ENCODE measurements at places on chromosomes 11 and 22.

- DNase-seq: no peak
These were observed 930 bp downstream of the SCYL1 start for GRCh38 chr11:65525546-65526480.

DNA sequence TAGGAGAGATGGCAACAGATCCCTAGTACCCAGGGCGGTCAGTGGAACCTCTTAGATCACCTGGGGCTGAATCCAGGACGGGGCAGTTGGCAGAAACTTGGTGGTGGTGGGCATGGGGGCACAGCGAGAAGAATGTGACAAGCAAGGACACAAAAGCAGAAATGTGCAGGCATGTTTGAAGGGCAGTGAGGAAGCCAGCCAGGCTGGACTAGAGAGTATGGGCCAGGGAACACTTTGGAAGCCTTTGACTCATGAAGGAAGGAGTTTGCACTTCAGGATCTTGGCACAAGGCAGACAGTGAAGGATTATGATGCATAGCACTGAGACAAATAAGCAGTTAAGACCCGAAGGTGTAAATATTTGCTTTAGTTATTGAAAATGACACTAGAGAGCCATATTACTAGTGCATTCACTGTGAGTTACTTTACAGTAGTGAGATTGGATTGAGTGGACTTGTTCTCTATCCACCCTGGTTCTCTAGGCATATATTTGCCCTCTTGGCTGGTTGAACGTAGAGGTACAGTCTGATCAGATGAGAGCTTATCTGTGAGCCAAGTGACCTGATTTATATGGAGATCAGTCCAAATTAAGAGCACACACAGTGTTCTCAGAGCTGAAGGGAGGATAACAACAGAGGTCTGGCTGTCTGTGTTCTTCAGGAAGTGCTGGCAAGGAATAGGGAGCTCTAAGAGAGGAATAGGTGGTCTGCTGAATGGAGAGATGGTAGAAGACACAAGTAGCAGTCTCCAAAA lies 210.4 kb downstream of the SNX19 start:
- no peak for DNase-seq

DNA sequence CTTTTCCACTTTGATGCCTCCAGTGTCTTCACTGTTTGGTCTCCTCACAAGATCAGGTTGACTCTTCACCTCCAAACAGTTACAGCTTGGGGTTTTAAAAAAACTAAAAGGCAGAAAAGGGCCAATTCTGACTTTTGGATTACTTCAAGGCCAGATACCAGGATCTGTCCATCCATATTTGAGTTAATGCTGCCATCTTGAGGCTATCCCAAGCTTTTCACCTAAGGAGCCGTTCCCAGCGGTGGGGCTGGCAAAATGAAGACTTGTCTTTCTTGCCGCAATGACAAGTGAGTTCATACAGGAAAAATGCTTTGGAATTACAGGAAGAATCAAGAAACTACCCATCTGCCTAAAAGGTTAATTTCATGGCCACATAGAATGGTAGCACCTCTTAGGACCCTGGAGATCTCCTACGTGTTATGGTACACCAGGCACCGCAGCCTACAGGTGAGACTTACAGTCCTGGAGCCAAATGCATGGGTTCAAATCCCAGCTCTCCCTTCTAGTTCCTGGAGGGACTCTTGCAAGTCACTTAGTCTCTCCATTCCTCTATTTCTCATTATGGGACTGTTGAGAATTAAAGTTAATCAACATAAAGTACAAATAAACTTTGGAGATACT lies 6.0 kb upstream of the OR5B21 start:
- no peak for DNase-seq

DNA sequence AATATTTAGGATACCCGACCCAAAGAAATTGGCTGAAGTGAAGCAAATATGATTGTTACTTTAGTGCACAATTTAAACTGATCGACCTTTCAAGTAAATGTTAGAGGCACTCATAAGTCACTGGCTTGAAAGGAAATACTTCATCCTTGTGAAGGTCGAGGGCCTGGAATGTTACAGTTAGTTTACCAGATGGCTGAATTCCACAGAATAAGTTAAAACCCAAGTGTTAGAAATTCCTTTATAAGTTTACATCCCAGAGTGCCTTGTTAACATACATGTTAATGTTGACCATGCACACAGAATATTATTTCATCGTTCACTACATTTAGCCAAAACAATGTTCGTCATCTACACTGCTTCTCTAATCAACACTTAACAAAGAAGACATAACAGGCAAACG lies 235.5 kb upstream of the ANO3 start:
- no peak for DNase-seq

DNA sequence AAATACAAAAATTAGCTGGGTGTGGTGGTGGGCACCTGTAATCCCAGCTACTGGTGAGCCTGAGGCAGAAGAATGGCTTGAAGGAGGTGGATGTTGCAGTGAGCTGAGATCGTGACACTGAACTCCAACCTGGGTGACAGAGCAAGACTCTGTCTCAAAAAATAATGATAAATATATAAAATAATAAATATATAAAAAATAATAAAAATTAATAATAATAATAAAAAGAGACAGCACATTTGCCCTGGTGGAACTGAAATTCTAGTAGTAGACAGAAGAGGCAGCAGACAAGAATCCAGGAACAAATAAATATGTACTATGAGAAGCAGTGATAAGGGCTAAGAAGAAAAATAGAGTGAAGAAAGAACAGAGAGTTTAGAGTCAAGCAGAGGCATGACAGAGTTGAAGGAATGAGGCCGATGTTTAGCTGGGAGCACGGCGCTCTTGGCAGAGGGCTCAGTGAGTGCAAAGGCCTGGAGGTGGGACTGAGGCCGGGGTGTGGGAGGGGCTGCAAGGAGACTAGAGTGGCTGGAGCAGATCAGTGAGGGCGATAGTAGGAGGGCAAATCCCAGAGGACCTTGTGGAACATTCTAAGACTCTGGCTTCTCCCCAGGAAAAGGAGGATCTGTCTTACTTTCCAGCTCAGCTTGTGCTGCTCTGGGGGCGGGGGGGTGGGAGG lies 410.3 kb downstream of the MN1 start:
- no peak for DNase-seq

GRCh38 chr11:62719302-62719978 lies 7.8 kb downstream of the HNRNPUL2 start:
- DNase-seq: no peak

Data from GF-D8 (cell line).